ENCODE measurements at places on chromosomes 12 and 14.

DNA sequence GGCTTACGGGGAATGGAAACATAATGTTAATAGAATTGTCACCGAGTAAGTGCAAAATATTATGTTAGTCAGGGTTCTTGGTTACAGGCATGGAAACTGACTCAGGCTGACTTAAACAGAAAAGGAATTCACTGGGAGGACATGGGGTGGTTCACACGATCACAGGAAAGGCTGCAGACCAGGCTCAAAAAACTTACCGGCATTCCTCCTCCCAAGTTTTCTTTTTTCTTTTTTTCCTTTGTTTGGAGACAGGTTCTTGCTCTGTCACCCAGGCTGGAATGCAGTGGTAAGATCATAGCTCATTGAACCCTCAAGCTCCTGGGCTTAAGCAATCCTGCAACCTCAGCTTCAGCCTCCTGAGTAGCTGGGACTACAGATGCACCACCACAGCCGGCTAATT is 11.9 kb upstream of the UBE2N start:
- no peak for DNase-seq

GRCh38 chr12:131694116-131694838 is 16.6 kb upstream of the SFSWAP start:
- DNase-seq, result no peak

DNA sequence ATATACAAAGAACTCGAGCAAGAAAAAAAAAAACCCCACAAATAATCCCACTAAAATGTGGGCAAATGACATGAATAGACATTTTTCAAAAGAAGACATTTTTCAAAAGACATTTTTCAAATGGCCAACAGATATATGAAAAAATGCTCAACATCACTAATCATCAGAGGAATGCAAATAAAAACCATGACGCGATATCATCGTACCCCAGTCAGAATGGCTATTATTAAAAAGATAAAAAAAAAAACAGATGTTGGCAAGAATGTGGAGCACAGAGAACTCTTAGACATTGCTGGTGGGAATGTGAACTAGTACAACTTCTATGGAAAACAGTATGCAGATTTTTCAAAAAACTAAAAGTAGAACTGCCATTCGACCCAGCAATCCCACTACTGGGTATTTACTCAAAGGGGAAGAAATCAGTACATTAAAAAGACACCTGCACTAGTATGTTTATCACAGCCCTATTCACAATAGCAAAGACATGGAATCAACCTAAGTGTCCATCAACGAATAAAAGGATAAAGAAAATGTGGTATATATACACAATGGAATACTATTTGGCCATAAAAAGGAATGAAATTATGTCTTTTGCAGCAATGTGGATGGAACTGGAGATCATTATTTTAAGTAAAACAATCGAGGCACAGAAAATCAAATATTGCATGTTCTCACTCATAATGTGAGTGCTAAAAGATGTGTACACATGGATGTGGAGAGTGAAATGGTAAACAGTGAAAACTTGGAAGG is 16.3 kb downstream of the ZBTB39 start:
- DNase-seq, result no peak

- DNase-seq, result no peak
These were observed 856 bp downstream of the ZBTB42 start for GRCh38 chr14:104801520-104802393.
